DMS 273 treated with DMSO at 0.1 percent for 48 hours (cell line): ENCODE measurements at places on chromosomes 1 and 21.

- no peak for DNase-seq
Measured at GRCh38 chr1:205260948-205261732, 33.4 kb downstream of the TMCC2 start.

DNA sequence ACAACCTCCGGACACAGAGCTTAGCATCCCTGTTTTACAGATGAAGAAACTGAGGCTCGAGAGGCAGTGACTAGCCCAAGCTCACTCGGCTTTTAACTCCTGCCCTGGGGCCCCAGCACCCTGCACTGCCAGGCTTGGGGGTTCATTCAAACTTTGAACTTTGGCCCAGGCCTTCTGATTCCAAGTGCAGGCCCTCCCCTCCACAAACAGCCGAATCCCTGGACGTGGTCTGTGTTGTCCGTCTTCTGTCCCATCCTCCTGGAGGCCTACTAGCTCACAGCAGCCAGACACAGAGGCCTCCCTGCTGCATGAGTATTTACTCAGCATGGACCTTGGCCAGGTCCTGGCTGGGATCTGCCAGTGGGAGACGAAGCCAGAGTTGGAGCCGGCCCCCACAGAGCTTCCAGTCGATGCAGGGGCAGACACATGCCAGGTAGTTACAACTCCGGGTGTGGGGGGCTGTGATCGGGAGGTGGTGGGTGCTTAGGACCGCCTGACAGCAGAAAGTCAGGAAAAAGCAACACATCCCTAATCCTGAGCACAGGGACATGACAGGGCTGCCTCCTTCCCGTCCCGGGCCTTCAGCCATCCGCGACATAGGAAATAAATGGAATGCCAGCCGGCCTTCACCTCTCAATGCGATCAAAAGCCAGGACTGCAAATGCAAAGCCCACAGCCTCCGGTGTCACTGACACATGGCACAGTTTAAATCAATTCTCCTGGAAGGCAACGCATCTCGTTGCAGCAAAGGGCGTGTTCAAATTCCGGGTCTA is 7.4 kb downstream of the IFFO2 start:
- no peak for DNase-seq

DNA sequence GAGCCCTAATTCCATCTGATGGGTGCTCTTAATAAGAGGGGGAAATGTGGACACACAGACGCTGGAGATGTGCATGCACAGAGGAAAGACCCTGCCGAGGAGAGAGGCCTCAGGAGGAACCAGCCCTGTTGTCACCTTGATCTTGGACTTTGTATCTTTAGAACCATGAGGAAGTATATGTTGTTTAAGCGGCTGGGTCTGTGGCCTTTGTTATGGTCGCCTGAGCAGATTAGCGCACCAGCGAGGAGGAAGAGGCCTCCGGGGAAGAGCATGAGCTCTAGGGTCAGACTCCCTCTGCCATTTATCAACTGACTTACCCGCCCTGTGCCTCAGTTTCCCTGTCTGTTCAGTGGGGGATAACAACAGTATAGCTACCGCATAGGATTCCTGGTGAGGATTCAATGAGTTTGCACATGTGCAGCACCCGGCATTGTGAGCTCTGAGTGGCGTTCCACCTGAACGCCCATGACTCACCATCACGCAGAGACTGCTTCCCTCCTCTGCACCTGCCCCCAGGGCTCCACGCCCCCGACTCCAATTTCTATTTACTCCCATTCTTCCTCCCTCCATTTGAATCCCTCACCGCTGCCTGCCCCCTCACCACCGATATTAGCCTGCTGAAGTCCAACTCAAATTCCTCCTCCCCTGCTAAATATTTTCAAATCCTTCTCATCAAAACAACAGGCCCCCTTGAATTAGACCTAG is 67.2 kb downstream of the ATP5PO start:
- DNase-seq = no peak

DNA sequence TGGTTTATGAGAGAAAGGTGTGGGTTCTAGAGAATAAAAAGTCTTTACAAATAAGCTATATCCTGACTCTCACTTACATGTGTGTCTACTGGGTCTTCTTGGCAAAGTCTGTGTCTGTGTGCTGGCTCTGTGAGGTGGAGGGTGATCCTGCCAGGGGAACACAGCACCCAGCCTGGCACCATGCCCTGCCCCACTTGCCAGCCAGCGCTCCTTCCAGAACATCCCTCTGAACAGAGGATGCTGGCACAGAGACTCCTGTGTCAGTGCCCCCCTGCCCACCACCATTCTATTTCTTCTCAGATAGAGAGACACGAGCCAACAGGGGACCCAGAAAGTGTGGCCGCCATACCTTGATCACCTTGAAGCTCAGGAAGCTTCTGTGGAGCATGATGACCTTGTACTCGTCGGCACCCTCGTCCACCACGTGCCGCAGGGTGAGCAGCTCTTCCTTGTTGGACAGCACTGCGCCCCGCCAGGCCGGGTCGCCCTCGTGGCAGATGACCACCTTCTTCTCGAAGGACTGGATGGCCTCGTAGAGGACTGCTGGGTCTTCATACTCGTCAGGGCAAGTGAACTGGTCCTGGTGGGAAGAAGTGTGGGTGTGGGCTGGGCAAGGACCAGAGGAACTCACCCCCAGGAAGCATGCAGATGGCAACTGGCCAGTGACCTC is 49.7 kb downstream of the NTPCR start:
- DNase-seq = no peak

- no peak for DNase-seq
Measured at GRCh38 chr1:156471496-156472490, 28.8 kb downstream of the MEF2D start.
